Fibroblast of pulmonary artery (primary cell): ENCODE measurements at places on chromosomes 2 and 18.

- no peak for DNase-seq
These were observed 161.2 kb upstream of the SIX2 start for GRCh38 chr2:45170191-45171135.

- no peak for DNase-seq
These were observed 1159.6 kb upstream of the CHAC2 start for GRCh38 chr2:52608030-52608429.

DNA sequence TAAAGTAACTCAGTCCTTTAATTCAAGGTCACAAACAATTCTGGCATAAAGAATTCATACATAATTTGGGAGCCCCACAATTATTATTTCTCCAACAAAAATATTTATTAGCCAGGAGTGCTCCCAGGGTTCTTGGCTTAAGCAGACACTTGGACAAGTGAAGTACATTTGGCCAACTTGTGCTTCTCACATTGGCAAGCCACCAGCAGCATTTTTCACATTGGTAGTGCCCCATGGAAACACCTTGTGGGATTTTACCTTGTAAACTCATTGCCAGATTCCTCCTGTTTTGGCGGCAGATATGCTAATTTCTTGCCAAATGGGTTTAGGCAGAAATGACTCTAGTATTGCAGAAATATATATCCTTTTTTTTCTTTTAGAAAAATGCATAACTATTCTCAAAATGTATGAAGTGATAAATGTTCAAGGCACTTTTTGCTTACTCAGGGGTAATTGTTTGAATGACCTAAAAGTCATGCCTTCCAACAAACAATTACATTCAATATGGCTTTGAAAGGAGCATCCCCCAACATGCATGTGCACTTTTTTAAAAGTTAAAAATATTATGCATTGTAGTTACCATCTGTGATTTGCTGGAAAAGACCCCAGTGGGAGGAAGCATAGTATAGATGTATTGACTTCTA is 113.5 kb downstream of the CSRNP3 start:
- DNase-seq, result no peak

DNA sequence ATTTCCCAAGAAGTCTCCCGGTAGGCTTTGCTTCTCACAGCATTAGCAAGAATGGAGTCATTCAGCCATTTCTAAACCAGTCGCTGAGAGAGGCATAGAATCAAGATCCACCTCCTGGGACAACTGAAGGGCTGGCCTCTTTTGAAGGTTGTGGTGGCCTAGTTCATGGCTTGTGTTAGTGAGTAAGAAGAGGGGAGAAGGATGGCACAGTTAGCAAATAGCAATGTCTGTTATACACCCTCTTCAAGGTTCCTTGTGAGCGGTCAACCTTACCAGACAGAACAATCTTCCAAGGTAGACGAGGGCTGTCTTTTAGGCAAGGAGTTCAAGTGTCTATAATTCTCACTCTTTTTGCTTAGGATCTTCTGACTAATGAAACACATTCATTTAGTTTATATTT is 35.4 kb upstream of the DNAH7 start:
- no peak for DNase-seq

GRCh38 chr2:27291865-27292264 is 9.6 kb downstream of the TRIM54 start:
- no peak for DNase-seq

DNA sequence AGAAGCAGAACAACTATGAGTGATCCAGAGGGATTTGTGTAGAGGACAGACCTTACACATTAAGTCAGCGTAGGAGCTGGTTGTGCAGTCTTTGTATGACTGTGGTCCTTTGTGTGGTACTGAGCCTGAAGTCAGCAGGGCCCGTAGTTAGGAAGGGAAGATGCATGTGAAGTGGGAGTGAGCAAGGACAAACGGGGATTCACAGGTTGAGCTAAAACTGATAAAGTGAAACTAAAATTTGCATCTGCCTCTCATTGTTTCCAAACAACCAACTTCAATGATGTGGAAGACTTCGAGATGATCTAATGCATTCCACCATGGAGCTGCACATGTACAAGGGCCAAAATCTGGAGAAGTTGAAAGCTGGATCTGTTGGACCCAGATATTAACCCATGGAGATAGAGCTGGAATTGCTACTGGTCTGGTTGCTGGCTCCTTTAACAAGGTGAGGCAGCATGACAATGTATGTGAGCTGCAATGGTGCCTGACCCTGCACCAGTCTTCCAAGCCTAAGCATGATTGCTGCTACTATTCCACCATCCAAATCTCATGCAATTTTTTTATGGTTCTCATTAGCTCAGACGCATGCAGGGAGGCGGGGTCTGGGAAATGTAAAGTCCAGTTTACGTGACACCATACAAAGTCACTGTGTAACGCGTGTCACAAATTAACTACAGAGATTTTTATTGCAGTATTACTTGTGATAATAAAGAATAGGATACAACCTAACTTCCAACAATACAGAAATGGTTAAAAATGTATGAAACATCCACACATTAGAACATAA is 12.1 kb upstream of the CYBRD1 start:
- DNase-seq, result no peak

GRCh38 chr2:8053216-8053615 is 628.6 kb upstream of the ID2 start:
- no peak for DNase-seq

DNA sequence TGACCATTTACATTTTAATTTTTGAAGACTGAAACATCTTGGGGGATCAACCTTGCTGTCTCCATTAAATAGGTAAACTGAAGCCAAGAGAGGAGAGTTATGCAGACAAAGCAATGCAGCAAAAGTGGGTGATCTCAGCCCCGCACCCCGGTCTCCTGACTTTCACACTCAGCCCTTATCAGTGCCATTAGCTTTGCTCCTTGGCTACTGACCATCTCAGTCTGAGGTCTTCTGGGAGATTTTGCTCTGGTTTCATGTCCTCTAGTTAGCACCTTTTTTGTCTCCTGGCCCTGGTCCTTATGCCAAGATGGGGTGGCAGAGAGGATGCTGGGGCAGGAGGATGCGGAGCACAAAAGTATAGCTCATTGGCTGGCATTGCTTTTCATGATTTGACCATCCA is 61.4 kb downstream of the SETBP1 start:
- no peak for DNase-seq

- DNase-seq, result no peak
These were observed 28.4 kb downstream of the TMEM177 start for GRCh38 chr2:119707117-119708087.
